Activated CD4-positive, alpha-beta T cell treated with anti-CD3 and anti-CD28 coated beads, Interleukin-2, amount 10 ng/mL, durations not matched to agents 24 days and 14 days (primary cell): ENCODE measurements at places on chromosomes 4 and X. TPM values are rescaled to one million over a fixed set of nuclear protein-coding genes. Genes with fewer than 3 reads are reported as not detected.

DNA sequence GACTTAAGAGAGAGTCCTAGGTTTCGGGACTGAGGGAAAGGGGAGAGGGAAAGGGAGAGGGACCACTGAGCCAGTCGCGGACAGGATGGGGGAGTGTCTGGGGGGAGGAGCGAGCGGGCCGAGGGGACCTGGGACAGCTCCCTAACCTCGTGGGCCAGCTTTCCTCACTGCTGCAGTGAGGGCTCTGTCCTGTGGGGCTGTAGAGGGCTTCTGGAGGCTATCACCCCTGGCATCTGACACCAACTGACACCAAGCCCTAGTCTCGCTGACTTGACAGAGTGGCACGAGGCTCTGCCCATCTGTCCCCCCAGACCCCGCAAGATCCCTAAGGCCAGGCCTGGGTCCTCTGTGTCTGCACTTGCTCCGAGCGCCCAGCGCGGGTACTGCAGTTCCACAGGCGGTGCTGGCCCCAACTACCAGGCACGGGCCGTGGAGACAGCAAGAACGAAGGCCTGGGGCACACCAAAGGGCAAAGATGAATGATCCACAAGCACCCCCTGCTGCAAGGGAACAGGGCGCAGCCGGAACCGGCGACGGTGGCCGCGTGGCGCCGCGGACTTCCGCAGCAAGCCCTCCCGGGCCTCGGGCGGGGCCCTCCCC lies 465 bp downstream of the HAUS7 start:
- DNase-seq: peak; percentile 77

GRCh38 chrX:105495376-105495775 lies 274.9 kb upstream of the TEX13A start:
- no peak for DNase-seq

GRCh38 chr4:187158003-187158402 lies 434.3 kb upstream of the FAT1 start:
- no peak for DNase-seq

DNA sequence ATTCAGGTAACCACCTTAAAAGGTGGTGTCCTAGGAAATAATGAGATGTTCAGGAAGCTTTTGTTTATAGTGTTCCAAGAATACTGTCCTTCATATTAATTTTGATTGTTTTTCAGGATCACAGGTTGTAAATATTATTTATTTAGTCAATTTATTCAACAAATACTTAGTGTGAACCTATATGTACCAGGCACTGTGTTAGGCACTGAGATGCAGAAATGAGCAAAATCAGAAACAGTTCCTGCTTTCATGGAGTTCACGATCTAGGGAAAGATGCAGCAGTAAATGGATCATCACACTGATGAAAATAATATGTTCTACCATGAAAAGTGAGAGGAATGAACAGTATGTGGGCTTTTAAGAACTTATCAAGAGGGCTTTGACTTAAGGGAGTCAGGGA lies 18.2 kb upstream of the PLA2G12A start:
- no peak for DNase-seq

GRCh38 chr4:109183931-109184490 lies 118.4 kb downstream of the COL25A1 start:
- no peak for DNase-seq

GRCh38 chrX:130836447-130836846 lies 66.6 kb downstream of the ENOX2 start:
- no peak for DNase-seq

DNA sequence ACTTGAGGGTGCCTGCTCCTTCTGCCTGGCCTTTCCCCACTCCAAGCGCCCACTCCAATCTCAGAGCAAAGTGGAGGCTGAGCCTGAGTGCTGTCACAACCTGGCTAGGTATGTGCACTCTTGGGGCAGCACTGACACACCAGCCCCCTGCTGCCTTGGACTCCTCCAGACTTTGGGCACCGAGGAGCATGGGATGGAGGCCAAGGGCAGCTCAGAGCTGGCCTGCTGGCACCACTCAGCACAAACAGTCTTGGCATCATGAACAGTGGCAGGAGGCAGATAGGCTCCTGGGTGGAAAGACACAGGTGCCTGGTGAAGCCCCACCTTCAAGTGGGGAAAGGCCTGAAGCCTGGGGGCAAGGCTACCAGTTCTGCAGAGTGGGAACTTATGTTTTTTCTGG lies 91.8 kb downstream of the KCNIP4 start:
- DNase-seq: no peak

- DNase-seq: no peak
Measured at GRCh38 chrX:22135171-22135711, 103.1 kb downstream of the PHEX start.

- no peak for DNase-seq
Measured at GRCh38 chr4:14928035-14928434, 74.2 kb upstream of the CPEB2 start.

Gene PDGFRA
- total RNA-seq: 0.28 and 0.54 TPM in 2 replicates

Gene CNKSR2
- total RNA-seq: 7.1 and 10.2 TPM in 2 replicates

GRCh38 chr4:89681671-89682070 lies 155.3 kb downstream of the SNCA start:
- no peak for DNase-seq

- no peak for DNase-seq
Measured at GRCh38 chrX:82081027-82081426, 879.1 kb downstream of the SH3BGRL start.

- DNase-seq: no peak
Measured at GRCh38 chr4:51842167-51842553, 793 bp upstream of the DCUN1D4 start.

Gene PLP1
- total RNA-seq: not detected in 2 replicates

DNA sequence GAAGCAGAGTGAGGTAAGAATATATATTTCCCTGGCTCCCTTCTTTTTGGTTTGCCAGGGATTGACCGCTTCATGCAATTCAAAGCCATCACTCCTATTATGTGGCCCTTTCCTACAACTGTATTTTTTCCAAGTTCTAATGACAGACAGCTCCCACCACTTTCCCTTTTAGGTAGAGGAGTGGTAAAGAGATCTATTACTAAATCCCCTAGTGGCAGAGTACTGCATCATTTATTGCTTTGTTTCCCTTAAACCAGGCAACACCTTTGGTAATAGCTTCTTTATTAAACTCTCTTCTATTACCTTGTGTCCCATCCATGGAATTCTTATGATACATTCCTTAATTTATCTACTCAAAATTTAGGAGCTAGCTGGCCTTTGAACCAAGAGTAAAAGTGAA lies 90.7 kb downstream of the CNOT6L start:
- DNase-seq: no peak

Gene RAB40AL
- 0.26 and 0.68 TPM in 2 replicates for total RNA-seq

Gene FAM236A
- total RNA-seq: not detected in 2 replicates

GRCh38 chr4:104064646-104065577 lies 345.1 kb upstream of the TACR3 start:
- DNase-seq: no peak

DNA sequence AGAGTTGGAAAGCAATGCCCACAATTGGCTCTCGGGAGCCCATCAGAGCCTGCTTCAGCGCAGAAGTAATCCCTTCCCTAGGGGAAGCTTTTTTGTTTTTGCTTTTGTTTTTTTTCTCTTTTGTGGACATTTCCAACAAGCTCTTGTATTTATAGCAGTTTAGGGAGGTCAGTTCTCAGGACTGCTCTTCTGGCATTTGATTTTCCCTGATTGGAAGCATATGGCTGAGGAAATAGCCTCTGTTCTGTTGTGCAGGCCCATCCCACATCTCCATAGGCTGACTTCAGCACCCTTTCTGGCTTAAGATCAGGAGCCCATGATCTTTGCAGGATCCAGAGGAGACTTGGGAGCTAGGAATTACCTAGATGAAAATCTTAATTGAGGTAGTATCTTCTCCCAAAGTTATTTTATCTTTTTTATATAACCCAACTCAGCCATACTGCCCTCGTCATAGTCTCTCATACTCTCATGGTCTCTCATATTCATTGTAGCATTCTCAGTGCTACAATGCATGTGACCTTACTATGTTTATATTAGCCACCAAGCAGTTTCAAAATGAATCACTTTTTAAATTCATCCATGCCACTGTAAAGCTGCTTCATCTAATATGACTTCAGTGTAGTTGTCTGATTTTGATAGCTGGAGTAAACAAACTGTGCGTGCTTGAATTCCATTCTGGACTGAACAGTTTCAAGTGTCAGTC lies 16.7 kb downstream of the PAGE4 start:
- DNase-seq: no peak

GRCh38 chr4:149292425-149293007 lies 523.1 kb downstream of the IQCM start:
- DNase-seq: no peak

- no peak for DNase-seq
Measured at GRCh38 chr4:141804836-141805235, 168.5 kb downstream of the IL15 start.

- DNase-seq: no peak
Measured at GRCh38 chr4:118957722-118958445, 69.2 kb downstream of the SYNPO2 start.

DNA sequence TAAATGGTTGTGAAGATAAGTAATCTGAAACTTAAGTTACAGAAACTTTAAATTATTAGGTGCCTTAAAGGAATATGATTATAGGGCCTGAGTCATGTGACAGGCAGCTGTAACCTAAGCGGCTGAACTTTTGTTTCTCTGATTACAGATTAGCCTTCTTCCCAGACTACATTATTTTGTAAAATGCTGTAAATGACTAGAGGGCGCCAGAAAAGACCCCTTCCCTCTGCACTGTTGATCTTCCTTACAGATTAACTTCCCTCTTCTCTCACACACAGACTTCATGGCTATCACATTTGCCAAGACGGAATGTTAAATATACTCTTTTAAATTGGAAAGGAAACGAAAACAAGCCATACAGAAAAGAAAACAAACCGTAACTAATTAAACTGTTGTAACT lies 96.6 kb downstream of the EVC2 start:
- DNase-seq: no peak

DNA sequence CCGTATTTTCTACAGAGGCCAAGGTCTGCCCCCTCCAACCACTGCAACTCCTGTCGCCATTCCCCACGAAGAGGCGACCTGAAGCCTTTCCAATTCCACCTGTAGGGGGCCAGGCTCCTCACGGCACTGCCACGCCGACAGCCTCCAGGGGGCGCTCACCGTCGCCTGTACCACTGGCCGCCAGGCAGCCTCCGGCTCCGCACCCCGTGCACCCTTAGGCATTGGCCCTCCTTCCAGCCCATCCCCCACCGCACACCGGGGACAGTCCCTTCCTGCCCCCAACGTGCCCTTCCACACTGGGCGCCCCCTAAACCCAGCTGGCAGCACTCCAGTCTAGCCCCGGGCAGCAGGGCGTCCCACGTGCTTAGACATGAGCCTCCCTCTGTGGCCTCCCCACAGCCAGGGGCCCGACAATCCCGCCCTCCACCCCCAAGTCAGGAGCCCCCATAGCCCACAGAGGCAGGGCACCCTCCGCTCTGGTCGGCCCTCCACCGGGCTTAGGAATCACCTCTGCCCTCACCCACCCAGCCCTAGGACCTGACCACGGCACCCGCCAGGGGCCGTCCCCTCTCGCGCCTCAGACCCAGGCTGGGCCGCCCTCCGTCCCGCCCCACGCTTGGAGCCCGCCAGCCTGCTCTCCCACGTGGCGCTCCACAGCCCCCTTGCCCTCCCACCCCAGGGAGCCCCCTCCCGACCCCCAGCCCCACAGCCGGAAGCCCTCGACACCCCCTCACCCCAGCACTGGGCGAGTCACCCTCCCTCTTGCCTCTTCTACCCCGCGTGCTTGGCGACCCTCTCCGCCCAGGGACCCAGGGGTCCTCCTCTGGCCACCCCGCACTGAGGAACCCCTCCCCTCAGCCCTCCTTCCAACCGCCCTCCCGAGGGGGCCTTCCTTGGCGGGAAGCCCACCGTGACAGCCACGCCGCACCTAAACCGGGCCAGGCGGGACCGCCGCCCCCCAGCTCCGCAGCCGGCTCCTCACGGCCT lies 711 bp downstream of the PNMA6E start:
- DNase-seq: peak; percentile 85

Gene IGBP1
- 29.8 and 30.5 TPM in 2 replicates for total RNA-seq

DNA sequence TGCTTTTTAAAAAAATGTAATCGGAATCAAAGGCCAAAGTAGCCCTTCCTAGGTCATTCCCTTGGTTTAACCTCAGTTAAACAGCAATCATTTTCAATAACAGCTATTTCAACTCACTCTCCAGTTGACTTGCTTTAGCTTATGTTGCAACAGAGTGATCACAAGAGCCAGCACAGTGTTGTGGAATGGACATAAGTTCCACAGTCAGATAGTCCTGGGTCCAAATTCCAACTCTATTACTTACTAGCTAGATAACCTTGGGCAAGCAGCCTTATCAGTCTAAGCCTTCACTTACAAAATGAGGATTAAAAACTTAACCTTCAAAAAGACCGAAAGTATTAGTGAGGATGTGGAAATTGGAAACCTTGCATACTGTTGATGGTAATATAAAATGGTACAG lies 9.2 kb upstream of the GPC3 start:
- no peak for DNase-seq

DNA sequence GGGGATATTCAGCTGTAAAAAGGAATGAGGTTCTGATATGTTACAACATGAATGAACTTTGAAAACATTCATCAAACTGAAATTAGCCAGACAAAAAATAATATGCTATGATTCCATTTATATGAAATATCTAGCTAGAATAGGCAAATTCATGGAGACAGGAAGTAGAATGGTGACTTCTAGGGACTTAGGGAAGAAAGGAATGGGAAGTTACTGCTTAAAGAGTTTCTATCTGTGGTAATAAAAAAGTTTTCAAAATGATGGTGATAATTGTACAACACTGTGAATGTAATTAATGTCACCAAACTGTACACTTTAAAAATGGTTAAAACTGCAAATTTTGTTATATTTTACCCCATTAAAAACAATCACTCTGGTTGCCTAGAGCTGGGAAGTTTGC lies 30.2 kb downstream of the SMIM14 start:
- no peak for DNase-seq

Gene ADRA2C
- total RNA-seq: not detected in 2 replicates

Gene MXD4
- 4.9 and 5.2 TPM in 2 replicates for total RNA-seq

DNA sequence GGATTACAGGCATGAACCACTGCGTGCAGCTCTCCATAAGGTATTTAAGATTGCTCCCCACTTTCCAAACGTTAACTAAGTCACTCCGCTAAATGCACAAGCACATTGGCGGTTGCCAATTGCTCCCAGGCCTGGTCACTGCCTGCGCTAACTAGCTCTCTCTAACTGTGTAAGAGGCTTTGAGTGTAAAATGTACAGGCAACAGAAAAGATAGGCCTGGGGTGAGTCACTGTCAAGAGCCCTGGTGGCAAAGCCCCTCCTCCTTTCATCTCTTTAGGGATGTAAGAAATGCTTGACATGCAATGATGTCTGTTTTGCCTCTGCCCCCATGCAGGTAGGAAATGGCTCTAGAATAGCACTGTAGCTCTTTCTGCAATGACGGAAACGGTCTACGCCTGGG lies 329.7 kb upstream of the GATB start:
- peak; percentile 77 for DNase-seq

DNA sequence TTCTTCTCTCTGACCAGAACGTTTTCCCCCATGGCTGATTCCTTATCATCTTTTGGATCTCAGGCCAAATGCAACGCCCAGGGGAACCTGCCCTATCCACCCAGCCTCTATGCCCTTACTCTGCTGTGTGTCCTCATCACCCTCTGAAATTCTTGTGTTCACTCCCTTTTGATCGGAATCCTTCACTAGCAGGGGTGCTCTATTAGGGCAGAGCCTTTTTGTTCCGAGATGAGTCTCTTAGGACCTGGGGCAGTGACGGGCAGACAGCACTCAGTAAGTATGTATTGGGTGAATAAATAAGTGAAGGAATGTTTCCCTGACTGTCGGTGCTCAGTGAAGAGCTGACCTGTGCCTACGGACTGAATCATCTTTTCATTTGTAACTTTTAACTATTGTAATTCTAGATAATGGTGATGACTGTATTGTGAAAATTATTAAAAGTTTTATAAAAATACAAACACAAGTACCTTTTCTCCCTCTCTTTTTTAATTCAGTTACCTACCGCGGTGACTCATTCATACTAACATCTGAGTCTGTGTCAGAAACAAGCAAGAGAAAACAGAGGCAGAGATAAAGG lies 4.8 kb upstream of the TENM3 start:
- DNase-seq: no peak
